Right ventricle myocardium inferior (tissue), 1 donor: ENCODE measurements at places on chromosomes 4 and X. TPM values are rescaled to one million over a fixed set of nuclear protein-coding genes. Genes with fewer than 3 reads are reported as not detected.

Gene TMEM150C
- 19.6 TPM for total RNA-seq

DNA sequence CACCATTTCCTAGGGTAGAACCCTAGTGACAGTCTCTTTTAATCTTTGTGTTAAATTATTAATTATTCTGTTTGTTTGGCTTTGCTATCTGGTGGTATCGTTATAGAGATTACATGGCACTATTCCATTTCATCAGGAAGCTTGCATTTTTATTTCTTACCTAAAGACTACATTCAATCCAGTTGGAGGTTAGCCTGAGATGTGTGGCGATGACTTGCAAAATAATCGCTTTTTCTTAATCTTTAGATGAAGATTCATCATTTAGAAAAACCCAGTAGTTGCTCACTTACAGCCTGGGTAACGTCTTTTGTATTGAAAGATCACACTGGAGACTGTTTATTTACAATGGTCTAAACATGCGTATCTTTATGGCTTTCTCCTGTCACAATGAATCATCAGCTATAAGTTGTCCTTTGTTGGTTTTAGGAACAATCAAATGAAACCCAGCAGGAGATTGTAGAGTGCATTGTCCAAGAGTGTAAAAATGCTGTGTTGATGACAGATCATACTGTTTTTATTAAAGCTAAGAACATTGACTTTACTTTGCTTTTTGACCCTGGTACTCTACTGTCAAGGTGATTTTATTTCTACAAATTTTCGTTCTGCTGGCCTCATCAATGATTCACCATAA, 281.7 kb upstream of the PITX2 start:
- no peak for DNase-seq

GRCh38 chr4:137685357-137685756, 153.1 kb upstream of the PCDH18 start:
- DNase-seq, result no peak

- no peak for DNase-seq
These were observed 111.0 kb downstream of the CHRDL1 start for GRCh38 chrX:110684653-110685052.

- no peak for DNase-seq
These were observed 39.7 kb downstream of the IRS4 start for GRCh38 chrX:108696690-108697089.

DNA sequence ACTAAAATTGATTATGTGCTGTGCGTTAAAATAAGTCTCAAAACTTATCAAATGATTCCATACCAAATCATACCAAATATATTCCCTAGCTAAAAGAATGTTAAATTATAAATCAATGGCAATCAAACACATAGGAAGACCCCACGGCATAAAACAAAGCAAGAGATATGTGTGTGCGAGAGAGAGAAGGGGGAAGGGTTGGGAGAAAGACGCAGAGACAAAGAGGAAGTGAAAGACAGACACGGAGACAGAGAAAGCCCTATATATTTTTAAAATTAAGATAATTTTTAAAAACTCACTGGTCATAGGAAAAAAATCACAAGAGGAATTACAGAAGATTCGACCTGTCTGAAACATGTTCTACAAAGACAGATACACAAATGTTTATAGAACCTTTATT, 371.4 kb downstream of the NLGN4X start:
- no peak for DNase-seq

- no peak for DNase-seq
These were observed 575 bp downstream of the SLC25A6 start for GRCh38 chrX:1391370-1391706.

- no peak for DNase-seq
These were observed 212.1 kb upstream of the GALNTL6 start for GRCh38 chr4:171601091-171601490.

- DNase-seq, result no peak
These were observed 10.3 kb downstream of the AFAP1 start for GRCh38 chr4:7929118-7929951.

DNA sequence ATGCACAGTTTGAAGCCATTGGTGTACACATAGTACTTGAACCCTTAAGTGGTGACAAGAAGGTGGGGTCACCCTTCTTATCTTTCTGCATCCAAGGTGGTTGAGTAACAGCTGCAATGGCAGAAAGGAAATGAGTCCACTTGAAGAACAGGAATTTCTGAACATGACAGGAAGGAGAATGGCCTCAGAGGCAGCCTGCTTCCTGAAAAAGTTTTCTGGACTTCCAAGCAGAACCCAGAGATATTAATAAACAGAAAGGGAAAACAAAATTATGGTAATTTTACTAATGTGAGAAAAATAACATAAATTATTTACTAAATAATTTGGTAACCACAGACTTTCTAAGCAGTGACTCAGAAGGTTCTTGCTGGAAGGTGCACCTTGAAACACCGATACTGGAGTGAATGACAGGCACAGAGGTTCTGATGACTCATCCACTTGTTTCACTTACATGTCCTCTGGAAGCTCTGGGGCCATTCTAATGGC, 119.9 kb upstream of the HS3ST1 start:
- DNase-seq, result no peak

DNA sequence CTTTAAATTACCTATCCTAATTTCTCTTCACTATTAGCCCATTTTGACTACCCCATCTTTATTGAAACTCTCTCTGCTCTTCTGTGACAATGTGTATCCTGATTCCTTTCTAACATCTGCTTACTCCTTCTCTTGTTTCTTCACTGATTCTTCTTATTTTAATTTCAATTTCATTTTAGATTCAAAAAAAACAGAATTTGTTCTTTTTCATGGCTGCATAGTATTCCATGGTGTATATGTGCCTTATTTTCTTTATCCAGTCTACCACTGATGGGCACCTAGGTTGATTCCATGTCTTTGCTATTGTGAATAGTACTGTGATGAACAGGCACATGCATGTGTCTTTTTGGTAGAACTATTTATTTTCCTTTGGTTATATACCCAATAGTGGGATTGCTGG, 120.0 kb upstream of the VAMP7 start:
- no peak for DNase-seq

Gene OFD1
- 7.1 TPM for total RNA-seq

GRCh38 chrX:30992381-30992904, 79.4 kb downstream of the FTHL17 start:
- DNase-seq, result no peak

- peak; percentile 51 for DNase-seq
These were observed 84.5 kb downstream of the CT47B1 start for GRCh38 chrX:120791013-120791643.

DNA sequence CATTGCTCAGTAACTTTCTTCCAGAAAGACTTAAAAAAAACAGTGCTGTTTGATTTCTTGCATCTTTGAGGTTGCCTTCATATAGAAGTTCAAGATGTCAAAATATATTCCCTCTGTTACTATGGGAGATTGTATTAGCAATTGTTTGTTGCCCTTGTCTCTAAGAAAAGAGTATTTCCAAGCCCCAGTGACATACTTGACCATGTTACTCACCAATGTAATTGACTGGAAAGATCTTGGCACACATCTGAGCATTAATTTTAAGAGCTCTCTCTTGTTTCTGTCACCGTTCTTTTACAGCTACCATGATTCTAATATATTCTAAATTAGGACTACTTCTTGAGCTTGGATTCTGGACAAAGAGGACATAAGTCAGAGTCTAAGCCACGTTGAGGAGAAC, 902.7 kb upstream of the EPHA5 start:
- no peak for DNase-seq

Gene TLR2
- 4.4 TPM for total RNA-seq

- DNase-seq, result no peak
These were observed 198.9 kb upstream of the PPP1R2C start for GRCh38 chrX:42976746-42977366.

Gene PNMA6E
- not detected for total RNA-seq

DNA sequence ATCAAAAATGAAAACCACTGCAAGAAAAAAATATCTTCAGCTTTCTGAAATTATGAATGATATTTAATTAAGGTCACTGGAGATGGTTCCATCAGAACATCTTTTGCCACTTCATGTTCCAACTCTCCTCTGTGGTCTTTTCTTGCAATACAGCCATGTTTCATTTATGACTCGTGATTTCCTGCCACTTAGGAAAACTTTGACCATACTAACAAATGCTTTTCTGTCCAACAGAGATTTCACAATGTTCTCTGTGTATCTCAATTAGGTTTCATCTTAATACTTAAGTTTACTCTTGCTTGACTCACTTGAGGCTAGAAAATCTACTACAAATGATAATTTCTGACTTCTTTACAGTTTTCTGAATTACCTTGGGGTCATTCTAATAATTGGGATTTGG, 330.9 kb downstream of the CXXC4 start:
- no peak for DNase-seq
